T follicular helper cell (primary cell): ENCODE measurements at places on chromosomes 7 and 10.

DNA sequence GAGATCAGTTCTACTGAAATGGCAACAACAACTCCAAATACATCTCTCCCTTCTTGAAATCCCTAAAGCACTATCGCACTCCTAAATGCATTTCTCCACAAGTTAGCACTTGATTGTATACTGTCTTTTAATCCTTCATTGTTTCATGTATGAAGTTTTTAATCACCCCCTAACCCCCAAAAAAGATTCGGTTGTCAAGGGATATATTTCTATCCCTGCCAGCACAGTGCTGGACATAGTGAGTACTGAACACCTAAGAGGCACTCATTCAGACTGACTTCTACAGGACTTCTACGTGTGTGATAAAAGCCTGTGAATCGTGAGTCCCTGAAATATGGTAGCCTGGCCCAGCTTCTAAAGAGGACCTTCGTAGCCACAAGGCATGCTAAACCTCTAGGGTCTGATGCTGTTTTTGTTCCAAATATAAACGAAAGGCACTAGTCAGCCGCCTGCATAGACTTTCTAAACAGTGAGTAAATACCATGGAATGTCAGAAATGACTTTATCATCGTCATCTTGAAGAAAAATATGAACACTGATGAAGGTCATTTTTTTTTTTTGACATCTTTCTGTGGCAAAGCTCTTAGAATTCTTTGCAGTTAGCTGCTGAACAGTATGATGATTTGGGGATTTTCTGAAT, 14.6 kb upstream of the ZSCAN21 start:
- DNase-seq: no peak

- no peak for DNase-seq
These were observed 50.9 kb downstream of the GNAI1 start for GRCh38 chr7:80185571-80185970.

- no peak for DNase-seq
These were observed 133.7 kb downstream of the SLC25A13 start for GRCh38 chr7:96188174-96188581.

DNA sequence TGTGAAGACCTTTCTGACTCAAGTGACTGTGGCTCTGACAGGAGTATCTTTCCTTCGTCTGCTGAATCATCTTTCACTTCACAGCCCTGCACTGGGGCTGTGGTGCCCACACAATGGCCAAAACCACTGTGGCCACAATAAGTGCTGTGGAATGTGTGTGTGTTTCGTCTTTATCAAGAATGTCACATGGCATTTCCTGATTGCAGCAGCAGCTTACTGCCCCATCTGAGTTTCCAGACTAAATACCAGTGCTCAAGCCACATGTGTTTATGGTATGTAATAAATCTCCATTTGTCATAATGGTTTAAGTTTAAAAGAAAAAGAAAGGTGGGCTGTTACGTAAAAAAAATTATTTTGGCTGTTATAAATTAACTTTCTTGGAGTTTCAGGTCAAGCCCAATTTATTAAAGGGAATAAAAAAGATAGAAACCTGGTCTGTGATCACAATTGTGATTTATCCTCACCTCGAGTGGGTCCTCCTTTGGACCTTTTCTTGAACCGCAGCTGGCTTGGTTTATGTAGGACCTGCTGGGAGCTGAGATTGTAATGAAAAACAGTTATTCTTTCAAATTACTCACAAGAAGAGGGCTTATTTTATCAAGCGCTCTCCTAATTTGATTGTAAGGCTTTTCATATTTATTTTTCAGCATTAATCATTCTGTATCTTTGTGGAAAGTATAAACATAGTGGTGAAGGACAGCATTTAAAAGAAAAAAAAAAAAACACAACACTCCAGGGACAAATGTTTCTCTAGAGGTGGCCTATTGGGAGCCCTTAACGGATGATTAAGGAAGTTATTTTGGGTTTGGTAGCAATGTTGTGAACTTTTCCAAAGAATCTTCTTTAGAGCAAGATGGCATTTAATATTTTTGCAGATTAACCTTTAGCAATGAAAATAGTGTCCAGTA, 116.2 kb downstream of the LRMDA start:
- no peak for DNase-seq

- no peak for DNase-seq
These were observed 327.6 kb downstream of the TNS3 start for GRCh38 chr7:47254081-47254977.

GRCh38 chr10:15141136-15142054, 27.1 kb downstream of the NMT2 start:
- no peak for DNase-seq
